Activated T-helper 9 cell treated with anti-CD3 and anti-CD28 coated beads, Interleukin-2, amount 50 U/mL, for 16 hours (primary cell): ENCODE measurements at places on chromosomes 3 and 15.

DNA sequence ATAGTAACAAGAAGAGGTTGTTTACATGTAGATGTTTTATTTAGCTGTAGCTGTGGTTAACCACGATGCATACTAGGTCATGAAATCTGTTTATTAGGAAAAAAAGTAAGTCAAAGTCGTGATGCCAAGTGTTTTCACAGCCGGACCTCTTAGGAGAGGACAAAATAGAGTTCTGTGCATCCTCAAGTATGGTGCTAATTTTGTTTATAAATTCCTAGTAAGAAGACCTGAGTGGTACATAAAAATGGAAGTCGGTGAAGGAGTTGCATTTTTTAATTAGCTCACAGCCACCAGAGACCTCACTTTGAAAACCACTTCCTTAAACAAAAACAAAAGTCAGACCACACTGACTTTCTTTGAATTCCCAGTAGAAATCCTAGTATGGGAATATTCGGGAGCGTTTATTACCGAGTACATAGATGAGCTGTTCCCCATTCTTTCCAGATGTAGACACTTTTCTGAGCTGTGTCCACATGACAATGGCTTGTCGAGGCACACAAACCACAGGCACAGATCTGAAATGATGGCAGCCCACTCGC lies 143.6 kb upstream of the UBE2E1 start:
- DNase-seq, result no peak

DNA sequence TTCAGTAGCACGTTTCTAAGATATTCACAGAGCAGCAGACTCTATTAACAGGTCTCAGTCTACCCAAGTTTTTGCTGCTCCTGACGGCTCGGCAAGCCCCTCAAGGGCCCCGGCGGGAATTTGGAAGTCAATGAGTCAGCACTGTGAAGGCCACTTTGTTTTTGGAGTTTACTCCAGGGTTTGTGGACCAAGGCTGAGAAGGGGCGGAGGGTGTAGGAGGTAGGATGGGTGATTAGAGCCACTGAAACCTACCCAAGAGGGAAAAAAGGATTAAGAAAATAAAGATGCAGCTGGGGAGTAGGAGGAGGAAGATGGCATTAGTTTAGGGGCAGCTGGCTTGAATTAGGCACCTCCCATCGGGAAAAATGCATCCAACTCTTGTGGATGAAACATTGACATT lies 87.6 kb downstream of the BDH1 start:
- no peak for DNase-seq

GRCh38 chr3:46649436-46649835 lies 37.1 kb downstream of the FAM240A start:
- no peak for DNase-seq

DNA sequence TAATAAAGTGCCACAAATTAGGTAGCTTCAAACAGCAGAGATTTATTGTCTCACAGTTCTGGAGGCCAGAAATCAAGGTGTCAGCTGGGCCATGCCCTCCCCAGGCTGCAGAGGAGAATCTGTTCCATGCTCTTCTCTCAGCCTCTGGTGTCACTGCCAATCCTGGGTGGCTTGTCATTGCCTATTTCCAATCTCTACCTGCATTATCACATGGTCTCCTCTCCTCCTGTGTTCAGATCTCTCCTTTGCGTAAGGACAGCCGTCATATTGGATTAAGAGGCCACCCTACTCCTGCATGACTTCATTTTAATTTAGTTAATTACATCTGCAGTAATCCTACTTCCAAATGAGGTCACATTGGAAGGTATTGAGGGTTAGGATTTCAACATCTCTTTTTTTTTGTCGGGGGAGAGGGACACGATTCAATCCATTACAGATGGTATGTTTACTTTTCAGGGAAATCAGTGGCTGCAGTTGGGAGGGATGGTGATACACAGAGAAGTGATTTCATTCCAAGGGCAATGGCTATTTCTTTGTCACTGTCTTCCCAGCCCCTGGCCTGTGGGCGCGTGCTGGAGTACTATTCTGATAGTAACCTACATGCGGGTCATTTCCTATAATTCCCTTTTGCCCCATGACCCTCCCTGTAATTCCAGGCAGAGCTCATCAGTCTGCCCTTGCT lies 169.4 kb downstream of the MINAR1 start:
- no peak for DNase-seq

DNA sequence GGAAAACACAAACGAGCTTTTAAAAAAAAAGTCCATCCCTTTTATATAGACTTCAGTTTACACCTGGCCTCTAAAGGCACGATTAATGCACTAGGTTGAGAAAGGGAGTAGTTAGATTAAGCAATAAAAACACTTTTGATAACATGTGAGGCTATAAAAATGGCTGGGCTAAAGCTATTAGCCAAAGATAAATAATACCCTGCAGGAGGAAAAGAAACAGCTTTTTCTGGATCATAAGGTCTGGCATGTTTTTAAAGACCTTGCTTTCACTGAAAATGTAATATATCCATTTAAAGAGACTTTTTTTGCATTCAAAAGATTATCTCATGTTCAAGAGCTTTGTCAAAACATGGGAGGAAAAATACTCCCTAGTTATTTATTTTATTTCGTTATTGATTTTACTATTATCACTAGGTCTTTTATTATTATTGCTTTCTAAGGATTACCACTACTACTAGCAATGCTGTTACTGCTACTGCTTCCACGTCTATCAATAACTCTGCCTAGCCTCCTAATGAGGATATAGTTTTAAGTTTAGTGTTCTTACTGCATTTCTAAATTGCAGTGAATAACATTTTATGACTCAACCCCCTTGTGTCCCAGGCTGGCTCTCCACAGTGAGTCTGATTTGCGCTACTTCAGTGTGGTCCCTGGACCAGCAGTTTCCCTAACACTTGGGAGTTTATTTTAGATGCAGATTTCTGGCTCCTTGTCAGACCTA lies 93.4 kb downstream of the THRB start:
- no peak for DNase-seq

GRCh38 chr15:24955531-24955921 lies 739 bp downstream of the SNRPN start:
- peak; percentile 1 for DNase-seq

DNA sequence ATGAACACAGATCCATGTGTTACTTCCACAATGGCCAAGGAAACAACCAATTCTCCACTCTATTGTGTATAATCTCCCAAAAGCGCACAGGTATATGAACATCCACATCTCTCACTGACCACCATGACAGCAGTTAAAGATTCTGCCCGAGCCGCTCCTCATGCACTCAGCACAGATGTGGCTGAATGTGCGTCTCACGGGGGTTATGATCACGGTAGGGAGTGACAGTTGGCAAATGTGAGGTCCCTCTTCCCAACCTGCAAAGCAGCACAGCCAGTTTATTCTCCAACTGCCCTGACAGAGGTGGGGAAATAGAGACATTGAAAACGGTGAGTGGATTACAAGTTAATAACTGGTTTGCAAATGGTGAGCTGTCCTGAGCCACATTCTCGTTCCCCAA lies 17.6 kb downstream of the FOXP1 start:
- DNase-seq, result no peak

- DNase-seq, result no peak
Measured at GRCh38 chr3:39114456-39114855, 7.0 kb downstream of the TTC21A start.

- DNase-seq, result no peak
Measured at GRCh38 chr3:69998759-69999139, 784 bp upstream of the SAMMSON start.

GRCh38 chr3:184157206-184157605 lies 2.0 kb downstream of the DVL3 start:
- no peak for DNase-seq

GRCh38 chr3:186640929-186641328 lies 730 bp downstream of the FETUB start:
- no peak for DNase-seq

DNA sequence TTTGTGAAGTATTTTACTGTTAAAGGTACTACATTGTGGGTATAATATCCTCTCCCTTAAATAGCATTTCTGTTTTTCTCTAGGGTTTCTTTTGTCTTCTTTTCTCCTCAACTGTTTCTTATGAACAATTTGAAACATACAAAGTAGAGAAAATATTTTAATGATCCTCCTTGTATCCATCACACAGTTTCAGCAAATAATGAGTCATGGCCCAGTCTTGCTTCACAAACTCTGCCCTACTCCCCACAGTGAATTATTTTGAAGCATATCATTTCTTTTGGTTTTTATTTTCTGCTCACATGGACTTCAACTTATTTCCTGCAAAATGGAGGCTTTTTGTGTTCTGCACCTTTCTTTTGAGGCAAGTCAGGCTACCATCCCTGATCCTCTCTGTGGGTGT lies 6.1 kb upstream of the SCAANT1 start:
- DNase-seq, result no peak
